HL-60 (cell line): ENCODE measurements at places on chromosomes 7 and 10.
A peak's percentile ranks its signal among the peaks of the same experiment; 100 is the strongest.

- no peak for DNase-seq
Observed at GRCh38 chr10:107631876-107632275, 467.4 kb upstream of the SORCS1 start.

DNA sequence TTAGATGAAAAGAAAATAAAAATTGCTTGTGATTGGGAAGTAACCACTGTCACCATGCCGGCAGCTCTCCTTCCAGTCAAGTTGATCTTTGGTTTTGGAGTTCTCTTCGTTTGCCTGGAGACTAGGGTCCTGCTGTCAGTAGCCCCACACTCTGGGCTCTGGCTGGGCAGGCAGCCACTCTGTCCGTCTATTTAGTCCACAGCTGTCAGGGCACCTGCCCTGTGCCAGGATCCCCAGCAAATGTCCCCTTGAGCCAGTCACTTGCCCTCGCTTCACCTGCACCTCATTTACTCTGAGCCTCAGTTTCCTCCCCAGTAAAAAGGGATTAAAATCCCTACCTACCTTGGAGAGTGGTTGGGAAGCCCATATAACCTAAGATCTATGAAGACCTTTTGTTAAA, 55.5 kb downstream of the PAX2 start:
- DNase-seq: no peak

DNA sequence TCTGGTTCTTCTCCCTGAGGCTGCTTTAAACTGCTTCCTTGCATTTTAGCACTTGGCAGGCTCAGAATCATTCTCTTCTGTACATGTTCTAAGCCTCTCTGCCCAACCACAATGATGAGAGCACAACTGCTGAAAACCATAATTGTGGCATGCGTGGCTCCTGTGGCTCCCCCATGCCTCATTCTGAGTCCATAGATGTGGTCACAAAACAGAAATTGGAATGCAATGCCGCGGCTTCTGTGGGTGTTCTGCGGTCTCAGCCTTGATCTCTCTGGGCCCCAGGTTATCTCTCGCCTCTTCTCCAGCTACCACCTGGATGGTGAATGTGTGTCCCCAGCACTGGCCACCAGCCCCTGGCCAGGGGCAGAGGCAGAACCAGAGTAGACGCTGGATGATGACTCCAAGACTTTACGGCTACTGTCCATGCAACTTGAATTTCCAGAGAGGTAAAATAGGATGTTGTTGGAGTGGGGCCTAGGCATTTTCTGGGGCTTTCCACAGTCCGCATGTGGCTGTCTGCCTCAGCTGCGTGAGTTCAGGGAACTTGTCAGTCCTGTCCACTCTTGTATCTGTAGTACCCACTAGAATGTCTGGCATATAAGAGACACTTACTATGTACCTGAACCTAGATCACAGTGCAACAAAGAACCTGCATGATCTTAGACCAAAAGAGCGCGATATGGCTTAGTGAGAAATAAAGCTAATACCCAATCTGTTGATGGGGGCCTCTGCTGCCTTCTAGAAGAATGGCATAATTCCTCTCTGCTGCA, 52.4 kb upstream of the ADRB1 start:
- DNase-seq: peak; percentile 22

DNA sequence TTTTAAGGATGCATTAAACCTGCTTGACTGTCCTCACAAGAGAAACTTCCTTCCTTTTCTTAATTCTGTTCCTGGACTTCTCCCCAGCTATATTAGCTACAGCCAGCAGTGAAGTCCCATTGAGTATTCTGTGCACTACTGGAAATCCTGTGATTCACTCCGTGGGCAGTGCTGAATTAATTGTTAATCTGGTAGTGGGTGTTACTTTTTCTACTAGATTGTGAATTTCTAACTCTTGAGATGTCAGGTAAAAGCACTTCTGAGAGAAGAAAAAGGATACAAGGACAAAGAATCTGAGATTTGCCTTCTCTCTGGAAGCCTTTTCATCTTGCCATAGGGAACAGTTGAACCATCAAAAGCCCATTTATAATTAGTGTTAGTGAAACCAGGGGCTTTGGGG, 33.9 kb downstream of the CYCS start:
- DNase-seq: no peak

GRCh38 chr10:120984221-120984620, 133.1 kb downstream of the WDR11 start:
- DNase-seq: no peak

GRCh38 chr7:118312051-118312450, 87.5 kb downstream of the ANKRD7 start:
- DNase-seq: no peak

GRCh38 chr10:129194181-129194870, 272.7 kb upstream of the MGMT start:
- DNase-seq: no peak

DNA sequence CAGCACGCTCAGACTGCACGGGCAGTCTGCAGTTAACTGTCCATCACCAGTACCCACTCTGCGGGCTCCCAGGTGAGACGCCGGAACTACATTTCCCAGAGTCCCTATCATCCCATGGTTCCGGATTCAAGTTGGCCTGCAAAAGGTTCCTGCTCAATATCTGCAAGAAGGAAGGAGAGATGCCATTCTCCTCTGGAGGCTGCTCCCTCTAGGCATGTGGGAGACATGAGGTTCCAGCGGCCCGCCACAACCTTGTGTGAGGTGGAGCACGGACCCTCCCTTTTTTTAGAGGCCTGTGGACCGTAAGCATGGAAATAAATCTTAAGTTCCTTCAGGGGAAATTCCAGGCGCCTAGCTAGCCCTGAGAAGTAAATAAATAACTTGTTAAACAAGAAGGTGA, 29.7 kb downstream of the NUP42 start:
- no peak for DNase-seq

DNA sequence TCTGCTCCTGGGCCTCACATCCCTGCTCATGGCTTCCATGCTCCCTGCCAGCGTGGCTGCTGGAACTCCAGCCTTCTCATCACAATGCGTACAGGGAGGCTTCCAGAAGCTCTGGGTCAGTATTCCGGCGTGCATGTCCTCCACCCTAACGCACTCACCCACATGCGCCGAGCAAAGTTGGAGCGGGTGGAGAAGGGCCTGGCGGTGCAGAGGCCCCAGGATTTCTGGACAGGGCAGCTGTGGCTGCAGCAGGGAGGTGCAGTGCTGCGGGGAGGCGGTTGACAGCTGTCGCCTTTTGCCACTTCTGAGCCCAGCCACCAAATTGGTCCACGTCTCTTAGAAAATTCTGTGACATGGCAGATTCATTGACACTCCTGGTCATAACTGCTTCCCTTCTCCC, 33.6 kb upstream of the FAM20C start:
- no peak for DNase-seq

DNA sequence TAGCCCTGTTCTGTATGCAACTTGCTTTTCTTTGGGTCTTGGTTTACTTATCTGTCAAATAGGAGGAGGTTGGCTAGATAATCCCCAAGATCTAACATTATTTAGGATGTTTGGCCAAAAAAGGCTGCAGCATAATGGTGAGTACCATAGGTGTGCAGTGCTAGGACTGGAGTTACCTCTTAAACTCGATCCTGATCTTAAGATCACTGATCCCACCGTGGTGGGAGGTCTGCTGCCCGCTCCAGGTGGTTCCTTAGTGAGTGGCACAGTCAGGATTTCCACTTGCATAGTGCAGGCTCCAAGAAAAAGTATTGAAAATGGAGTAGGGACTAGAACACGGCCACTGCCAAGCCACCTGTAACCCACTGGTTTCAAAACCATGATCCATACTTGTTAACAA, 66.9 kb downstream of the KLHDC10 start:
- no peak for DNase-seq

DNA sequence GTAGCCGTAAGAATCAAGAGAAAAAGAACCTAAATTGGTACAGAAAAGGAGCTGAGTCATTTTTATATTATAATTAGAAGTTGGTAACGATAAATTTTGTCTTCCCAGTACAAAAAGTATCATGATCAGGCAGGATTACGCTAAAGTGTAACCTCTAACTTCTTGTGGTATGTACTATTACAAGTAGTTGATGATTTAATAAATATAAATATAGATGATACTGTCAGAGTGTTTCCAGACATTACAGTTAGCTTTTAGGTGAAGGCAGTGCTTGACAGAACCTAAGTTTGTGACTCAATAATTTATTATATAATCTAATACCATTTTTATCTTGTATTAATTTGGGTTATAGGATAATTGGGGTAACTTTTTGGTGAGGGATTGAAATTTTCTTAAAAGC, 53.4 kb downstream of the ZEB1 start:
- no peak for DNase-seq

DNA sequence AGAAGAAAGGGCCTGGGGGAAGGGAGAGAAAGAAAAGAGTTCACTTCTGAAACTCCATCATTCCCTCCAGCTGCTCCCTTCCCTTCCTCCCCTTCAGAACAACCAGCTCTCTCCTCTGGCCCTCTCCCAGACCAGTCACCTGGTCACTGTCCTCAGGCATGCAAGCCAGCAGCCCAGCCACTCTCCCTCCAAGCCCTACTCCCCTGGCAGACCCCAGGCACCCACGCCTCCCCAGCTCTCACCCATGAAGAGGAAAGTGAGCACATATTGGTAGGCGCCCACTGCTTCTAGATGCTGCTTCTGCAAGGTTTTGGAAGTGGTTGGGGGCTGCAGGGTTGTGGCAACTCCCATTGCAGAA, 353 bp downstream of the MOGAT3 start:
- DNase-seq: no peak

DNA sequence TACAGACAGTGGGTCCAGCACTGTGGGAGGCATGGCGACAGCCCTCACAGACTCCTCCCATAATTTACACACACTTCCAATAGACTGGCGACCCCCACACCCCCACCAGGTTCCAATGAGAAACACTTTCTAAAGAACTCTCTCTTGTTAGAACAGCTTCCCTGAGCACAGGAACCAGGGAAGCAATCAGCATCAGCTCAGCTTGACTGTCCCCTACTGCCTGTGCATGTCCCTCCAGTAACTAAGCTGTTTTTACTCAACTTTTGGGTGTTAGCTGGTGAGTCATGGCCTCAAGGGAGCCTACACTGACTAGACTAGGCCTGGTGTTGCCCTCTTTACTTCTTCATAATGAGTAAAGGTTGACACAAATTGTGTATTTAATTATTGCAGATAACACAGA, 32.6 kb upstream of the HERPUD2 start:
- DNase-seq: no peak

- DNase-seq: no peak
Observed at GRCh38 chr7:29548823-29549222, 14.8 kb upstream of the PRR15 start.

DNA sequence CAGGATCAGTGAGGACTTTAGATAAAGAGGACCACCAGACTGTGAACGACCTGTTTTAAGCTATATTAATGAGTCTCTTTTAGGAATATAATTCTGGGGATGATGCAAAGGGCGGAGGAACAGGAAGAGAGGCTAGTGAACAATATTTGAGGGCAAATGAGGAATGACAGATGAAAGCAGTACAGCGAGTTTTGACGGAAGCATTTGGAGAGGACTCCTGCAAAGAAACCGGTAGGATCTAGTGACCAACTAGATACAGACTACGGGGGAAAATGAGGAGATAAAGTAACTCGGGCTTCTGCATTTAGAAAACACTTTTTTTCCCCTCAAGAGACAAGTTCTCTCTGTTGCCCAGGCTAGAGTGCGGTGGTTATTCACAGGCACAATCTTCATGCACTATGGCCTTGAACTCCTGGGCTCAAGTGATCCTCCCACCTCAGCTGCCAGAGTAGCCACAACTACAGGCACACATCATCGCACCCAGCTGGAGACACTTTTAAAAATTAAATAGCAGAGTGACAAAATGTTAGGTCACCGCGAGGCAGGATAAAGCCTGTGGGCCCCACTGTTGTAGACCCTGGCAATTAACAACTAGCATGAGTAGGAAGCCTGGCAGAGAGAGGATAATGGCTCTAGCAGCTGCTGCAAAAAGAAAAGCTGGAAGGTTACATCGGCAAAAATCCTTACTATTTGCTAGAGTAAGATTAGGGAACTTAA, 143.2 kb downstream of the SRPK2 start:
- no peak for DNase-seq

GRCh38 chr7:136947347-136947746, 78.9 kb downstream of the CHRM2 start:
- DNase-seq: no peak

DNA sequence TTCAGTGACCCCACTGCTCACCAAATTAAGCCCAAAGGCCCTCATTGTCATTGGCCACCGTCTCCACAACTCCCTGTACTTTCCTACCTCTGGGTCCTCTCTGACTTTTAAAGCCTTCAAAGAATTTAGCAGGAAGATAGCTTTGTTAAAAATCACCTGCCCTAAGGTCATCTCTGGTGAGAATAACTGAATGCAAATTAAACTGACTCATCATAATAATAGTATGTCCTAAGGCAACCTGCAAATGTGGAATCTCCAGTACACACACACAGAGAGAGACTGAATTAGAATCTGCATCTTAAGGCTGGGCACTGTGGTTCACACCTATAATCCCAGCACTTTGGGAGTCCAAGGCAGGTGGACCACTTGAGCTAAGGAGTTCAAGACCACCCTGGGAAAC, 24.1 kb downstream of the OAT start:
- DNase-seq: no peak

DNA sequence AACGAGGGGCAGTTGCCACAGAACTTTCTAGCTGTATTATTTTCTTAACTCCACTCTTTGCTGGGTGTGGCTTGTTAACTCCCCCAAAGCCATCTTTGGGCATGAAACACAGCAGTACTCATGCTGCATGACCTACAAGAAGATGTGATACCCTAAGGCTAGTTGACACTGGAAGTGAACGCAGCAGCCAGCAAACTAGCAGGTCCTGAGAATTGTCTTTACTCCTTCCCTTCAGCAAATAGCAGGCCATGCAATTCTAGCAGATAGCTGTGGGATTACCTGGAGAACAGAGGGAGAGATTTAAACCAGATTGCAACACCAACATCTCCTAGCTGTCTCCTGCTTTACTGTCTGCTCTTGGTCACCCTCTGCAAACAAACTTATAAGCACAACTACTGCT, 688.0 kb upstream of the ZWINT start:
- no peak for DNase-seq

GRCh38 chr10:67519434-67519833, 176.6 kb downstream of the CTNNA3 start:
- DNase-seq: no peak

DNA sequence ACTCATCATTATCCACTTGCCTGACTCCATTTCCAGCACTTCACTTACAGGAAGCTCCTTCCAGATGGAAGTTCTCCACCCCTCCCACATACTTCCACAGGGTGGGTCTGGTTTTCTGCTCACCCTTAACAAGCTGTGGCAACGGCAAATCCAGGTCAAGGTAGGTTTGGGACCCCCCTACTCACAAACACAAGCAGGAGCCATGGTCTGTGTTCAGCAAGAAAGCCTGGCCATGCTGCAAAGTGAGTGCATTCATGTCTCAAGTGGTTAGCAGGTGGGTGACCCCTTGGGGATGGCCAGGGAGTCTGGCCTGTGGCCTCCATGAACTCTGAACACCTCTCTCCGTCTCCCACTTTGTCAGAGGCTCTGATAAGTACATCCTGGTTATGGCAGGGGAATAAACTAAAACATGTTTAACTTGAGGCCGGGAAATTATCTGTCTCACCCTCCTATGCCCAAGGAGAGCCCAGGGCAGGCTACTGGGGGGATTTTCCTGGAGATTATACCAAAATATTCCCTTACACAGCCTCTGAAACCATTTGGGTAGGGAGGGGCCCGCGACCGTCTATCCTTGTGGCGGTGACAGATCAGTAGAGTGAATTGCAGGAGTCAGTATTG, 844 bp downstream of the XPNPEP1 start:
- no peak for DNase-seq
